Mesenteric fat pad (tissue), 1 donor: ENCODE measurements at places on chromosomes 1 and 21. TPM values are rescaled to one million over a fixed set of nuclear protein-coding genes. Genes with fewer than 3 reads are reported as not detected.

DNA sequence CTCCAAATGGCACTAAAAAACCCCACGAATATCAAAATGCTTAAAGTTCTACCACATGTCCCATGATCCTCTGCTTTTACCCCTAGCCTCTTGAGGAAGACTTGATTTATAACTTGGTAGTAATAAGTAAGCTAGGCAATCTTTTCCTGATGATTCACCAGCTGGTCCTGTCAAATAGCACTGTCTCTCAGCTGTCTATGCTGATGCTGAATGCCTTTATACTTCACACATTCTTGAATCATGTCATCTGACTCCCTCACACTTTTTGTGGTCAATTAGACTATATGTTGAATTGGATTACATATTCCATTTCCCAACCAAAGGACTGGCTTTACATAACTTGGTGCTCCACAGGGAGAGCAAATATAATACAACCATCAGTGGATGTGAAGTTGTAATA is 16.6 kb downstream of the C21orf91 start:
- DNase-seq = no peak

DNA sequence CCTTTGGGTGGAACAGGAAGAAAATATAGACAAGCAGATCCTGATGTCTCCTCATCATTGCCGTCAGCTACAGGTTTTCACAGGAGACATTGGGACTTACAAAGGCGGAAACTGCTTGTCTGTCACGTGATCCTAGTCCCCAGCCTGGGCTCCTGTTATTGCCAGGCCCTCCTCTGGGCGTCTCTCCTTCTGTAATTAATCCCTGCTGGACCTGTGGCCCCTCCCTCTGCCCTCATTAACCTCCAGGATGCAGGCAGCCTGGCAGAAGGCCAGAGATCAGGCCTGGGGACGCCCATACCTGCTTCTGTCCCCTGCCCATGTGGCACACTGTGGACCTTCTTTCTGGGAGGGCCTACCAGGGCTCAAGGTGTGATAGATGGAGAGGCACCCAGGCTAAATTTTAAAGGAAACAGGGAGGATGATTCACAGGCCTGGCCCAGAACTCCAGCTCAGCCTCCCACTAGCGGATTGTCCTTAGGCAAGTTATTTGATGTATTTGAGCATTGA is 2.4 kb downstream of the S100A5 start:
- DNase-seq = no peak

- no peak for DNase-seq
Observed at GRCh38 chr1:110068646-110069403, 1.6 kb downstream of the ALX3 start.

DNA sequence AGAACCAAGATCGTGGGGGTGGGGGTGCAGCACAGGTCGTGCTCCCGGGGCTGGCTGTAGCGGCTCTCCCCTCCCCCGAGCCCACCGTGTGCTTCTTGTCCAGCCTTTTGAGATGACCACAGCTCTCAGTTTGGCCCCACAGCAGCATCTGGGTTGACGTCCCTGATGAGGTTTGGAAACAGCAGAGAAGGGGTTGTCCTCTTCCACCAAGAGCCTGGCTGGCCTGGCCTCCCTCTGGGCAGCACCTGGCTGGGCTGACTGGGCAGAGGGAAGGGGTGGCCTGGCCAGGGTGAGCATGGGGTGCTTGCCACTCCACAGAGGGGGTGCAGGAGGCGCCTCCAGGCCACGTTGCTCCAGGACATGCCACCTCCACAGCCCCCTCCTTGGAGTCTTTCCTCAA is 61.5 kb downstream of the SKI start:
- DNase-seq = no peak

FCRL6 gene
- not detected for total RNA-seq

CRYZL1 gene
- total RNA-seq = 35.9 TPM

DNA sequence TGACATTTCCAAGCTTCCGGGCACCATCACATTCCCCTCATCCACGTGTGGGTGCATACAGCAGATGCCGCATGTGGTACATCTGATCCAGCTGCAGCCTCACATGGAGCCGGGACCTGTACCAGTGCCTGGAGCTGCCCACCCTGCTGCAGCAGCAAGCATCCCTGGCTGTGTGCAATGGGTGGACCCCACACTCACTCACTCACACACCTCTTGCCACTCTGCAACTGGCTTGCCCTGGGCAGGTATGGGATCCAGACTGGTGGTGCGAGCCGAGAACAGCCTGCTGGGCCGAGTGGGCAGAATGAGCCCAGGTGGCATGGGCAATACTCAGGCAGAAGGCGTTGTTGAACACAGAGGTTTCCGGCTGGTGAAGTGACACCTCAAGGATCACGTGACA is 75.0 kb downstream of the DPYD start:
- DNase-seq = no peak

DNA sequence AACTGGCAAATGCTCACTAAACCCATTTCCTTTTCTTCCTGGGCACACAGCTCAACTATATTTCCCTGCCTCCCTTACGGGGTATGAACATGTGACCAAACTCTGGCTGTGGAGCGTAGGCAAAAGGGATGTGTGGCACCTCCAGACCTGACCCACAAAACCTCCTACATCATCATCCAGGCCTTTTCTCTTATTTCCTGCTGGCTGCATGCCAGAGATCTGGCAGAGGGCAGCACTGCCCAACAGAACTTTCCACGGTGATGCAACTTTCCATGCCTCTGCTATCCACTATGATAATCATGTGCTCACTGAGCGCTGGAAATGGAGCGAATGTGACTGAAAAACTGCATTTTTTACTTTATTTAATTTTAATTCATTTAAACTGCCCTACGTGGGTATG is 99.6 kb upstream of the CACNA1E start:
- no peak for DNase-seq

DNA sequence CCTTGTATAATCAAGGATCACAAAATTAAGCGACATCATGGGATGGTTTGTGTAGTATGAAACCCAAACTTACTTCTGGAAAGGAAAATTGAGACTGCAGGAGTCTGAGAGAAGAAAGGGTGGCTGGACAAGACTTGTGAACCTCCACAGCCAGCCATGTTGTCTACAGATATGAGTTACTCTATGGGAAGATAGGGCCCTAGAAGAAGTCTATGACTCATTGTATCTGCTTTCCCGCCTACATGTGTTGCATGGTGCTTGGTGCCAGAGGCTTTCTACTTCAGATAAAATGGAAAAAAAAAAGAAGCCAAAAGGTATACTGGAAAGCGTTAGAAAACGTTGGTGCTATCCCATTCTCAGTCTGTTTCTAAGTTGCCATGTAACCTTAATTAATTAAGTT is 18.7 kb upstream of the OR6N2 start:
- no peak for DNase-seq

DNA sequence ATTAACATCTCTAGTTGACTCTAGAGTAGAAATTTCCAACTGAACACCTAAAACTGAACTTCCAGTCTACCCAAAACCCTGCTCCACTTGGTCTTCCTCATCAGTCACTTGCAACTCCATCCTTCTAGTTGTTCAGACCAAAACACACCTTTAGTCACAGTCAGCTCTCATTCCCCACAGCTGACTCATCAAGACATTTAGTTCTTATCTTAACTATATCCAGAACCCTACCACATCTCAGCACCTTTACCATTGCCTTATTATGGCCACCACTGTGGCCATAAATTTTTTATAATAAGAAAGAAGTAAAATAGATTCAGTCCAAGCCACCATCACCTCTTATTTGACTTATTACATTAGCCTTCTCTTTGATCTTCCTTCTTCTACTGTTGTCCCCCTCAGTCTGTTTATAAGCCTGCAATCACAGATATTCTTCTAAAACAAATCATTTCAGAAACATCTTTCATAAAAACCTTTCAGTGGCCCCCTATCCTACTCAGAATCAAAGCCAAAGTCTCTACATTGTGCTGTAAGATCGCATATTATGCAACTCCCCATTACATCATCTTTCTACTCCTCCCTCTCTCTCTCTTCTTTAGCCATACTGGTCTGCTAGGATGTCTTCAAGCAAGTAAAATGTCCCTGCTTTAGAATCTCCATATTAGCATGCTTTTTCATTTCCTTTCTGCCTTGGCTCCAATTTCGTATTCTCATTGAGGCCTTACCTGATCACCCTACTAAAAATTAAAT is 275.9 kb downstream of the LRRC40 start:
- DNase-seq = no peak

DNA sequence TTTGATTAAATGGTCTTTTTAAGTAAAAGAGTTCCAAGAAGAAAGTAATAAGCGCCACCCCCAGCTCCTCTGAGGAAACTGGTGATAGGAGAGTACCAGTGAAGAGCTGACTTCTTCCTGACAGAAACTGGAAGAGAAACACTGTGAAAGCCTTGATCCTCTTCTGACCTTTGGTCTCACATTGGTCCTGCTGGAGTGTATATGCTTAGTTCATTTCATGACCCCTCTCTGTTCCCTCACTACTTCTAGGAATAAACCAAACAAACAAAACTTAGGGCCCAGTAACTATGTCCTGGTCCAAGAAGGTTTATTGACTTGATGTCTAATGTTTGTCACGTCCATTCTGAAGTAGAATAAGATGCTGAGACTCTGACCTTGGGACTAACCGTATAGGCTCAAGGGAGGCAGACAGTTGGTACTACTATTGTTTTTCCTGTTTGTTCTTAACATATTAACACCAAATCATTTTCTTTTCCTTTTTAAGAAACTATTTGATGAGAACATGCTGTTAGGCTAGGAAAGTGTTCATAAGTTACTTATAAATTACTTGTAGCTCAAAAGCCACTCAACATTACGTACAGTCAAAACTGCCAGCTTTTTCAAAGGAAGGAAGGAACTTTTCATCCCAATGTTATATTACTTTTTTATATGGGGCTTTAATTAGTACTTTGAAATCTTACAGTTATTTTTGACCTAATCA is 57.9 kb downstream of the MIER1 start:
- no peak for DNase-seq

UTP25 gene
- total RNA-seq = 7.3 TPM

- DNase-seq = no peak
Observed at GRCh38 chr1:201752333-201752732, 76.6 kb upstream of the IPO9 start.

OR2L13 gene
- total RNA-seq = not detected

DNA sequence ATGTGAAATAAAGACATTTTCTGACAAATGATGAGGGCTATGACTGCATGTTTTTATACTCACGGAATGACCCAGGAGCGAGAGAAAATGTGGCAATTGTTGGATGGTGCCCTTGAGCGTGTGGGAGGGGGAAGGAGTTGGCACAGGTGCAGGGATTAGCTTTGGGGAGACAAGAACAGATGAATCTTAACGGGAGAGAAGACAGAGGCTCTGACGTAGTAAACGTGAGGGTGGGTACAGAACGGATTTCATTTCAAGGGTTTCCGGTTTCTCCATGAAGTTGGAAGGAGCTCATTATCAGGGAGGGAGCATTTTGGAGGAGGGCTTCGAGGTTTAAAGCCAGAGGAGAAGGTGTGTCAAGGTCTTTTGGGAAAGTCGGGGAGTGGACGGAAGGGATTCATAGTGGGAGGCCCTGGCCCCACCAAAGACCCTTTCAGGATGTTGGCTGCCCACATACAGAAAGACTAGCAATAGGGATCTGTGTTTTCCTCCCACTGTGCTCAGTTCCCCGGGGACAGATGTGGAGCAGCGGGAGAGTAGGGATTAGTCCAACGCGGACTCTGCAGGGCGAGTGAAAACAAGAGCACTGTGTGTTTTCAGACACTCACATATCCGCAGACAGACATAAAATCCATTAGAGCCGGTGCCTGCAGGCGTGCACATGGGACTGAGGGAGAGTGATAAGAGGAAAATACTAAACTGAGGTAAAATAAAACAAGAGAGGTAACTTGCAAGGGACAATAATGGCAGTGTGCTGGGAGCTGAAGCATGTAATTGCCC is 584.1 kb downstream of the AJAP1 start:
- DNase-seq = no peak

OR2T35 gene
- not detected for total RNA-seq
